ENCODE measurements at places on chromosomes 2 and 18.

GRCh38 chr2:105494683-105495425 lies 96.0 kb upstream of the FHL2 start:
- DNase-seq = no peak

DNA sequence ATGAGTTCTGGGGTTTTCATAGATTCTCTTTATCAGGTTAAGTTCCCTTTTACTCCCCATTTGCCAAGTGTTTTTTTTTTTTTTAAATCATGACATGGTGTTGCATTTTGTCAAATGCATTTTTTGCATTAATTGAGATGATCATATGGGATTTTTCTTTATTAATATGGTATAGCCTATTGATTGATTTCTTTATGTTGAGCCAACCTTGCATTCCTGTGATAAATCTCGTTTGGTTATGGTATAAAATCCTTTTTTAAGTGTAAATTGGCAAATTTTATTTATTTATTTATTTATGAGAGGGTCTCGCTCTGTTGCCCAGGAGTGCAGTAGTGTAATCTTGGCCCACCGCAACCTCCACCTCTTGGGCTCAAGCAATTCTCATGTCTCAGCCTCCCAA lies 81.5 kb upstream of the ACVR1 start:
- no peak for DNase-seq

DNA sequence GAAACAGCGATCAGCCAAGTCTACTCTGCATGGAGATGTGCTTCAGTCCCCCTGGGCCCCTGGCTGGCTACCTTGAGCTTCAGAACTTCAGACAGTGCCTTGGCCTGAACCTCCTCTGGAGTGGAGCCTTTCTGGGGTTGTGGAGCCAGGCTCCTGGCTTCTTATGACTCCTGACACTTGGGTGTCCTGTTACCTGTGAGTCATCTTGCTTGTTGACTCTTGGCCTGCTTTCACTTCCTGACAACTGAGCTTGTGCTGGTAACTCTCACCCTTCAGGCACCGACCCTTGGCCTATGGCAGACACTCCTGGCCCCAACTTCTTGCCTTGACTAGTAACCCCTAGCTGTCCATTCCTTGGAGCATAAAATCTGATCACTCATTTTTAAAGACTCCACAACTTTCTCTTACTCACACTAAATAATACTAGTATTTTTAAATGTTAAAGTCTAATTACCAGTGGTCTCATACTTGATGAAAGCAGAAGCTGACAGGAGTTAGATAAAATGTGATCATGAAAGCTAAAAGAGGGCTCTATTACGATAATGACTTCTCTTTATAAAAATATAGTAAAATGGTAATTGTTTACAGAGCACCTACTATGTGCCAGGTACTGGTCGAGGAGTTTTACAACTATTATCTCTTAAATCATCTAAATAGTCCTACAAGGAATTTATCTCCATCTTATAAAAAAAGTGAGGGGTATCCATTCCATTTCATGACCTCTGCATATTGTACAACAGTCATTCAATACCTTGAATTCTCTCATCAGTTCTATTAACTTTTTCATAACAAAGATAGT lies 46.3 kb upstream of the VIT start:
- no peak for DNase-seq

- DNase-seq = no peak
Observed at GRCh38 chr2:223855426-223855825, 18.0 kb upstream of the AP1S3 start.

GRCh38 chr2:102256276-102256675 lies 55.1 kb upstream of the IL1RL1 start:
- no peak for DNase-seq

DNA sequence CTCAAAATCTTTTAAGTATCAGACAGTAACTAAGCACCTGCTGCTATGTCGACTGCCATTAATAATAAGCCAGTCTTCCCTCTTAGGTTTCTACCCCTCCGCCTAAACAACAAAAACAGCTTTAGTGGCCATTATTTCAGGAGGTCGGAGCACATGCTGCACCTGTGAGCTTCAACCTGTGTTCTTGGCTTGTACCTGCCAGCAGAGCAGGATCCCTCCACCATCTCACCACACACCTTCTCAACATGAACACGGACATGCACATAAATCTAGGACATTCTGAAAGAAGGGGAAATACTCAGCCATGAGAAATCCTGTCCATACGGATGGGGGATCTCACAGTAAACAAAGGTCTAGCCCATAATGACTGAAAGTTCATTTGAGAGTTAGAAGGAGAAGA lies 3.7 kb downstream of the CYB5A start:
- no peak for DNase-seq

GRCh38 chr2:236167297-236168109 lies 683 bp downstream of the GBX2 start:
- no peak for DNase-seq

- DNase-seq = no peak
Observed at GRCh38 chr18:76752400-76752799, 70.0 kb upstream of the ZNF236 start.
